ENCODE measurements at places on chromosomes 6 and 20.

DNA sequence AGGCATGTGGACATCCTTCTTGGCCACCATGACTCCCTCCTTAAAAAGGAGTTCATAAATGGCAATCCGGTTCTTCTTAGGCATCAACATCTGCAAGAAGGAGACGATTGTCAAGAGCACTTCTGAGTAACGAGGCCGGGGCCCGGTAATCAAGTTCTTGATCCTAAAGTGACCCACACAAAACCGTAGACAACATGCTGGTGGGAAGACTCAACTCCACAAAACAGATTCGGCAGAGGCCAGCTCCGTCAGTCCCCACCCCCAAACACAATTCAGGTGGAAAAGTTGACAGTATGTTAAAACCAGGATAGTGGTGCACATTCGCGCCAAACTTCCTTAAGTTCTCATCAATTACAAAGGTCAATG is 754 bp downstream of the RPS10 start:
- no peak for DNase-seq

DNA sequence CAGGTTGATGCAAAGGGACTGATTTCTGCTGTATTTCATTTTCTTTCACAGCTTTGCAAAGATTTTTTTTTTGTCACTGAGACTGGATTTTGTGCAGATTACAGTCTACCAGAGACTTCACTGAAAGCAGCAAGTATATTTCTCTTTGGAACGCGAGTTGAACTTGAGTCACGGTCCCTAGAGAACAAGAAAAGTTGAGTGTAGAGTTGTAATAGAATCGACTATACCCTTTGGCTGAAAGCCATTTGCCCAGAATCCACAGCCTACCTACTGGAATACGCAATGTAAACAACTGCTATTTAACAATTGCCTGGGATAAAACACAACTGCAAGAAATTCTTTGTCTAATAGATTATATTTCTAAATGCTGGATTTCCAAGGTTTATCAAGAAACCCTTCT is 520.6 kb downstream of the HDGFL1 start:
- DNase-seq = no peak

- no peak for DNase-seq
Observed at GRCh38 chr20:6269168-6269873, 146.5 kb upstream of the FERMT1 start.

GRCh38 chr20:24379484-24379927 is 89.9 kb upstream of the SYNDIG1 start:
- DNase-seq = no peak

DNA sequence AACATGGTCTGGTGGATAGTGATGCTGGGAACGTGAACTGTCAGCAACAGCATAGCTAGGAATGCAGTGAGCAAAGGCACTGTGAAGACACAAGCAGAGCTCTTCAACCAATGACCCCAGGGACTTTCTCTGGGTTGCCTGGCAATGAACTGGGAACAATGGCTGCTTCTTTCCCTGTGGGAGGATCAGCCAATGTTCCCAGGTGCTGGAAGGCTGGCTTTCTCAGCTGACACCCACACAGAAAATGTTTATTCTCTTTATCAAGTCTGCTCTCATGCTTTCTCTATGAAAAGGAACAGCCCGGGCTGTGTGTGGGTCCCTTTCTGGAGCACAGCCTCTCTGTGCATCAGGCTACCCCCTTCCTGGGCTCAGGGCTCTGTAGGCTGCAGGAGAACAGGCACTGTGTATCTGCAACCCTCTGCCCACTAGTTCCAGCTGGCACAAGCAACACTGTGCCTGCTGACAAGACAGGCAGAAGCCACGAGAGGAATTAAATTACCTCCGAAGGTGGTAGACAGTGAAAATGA is 54.2 kb downstream of the HFE start:
- DNase-seq = no peak

GRCh38 chr20:50715694-50716093 is 15.7 kb upstream of the PARD6B start:
- DNase-seq = no peak

DNA sequence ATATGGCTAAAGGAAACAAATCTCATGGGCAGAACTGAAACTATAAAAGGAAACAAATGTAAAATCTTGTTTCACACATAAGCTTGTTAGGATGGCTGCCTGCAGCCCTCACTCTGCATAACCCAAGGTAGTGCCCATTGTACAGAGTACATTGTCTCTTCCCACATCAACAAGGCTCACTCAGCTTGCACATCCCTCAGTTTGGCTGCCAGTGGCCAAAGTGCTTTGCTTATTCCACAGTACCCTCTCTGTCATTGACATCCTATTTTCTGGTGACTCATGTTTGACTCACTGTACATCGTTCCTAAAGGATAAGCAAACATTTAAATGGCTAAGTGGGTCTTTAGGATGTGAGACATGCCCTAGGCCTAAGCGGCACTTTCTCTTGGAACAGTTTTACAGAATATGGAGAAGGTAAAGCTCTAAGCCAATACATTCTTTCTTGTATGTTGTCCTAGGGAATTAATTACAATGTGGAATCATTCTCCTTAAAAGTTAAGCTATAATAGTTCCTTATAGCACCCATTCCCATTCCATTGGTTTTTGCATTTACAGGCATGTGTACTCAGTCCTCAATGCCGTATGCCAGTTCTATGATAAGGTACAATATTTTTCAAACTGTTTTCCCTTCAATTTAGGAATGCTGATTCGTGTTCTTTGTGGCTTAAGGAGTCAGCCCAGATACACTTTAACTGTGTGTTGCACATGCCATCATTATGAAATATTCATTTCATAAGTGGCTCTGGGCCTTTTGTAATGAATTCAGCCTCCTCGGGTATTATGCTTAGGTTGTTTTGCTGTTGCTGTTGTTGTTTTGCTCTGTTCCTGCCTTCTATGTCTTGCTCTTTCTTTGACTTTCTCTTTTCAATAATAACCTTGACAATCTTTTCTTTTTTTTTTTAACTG is 5.5 kb downstream of the ANKEF1 start:
- DNase-seq = no peak

- DNase-seq = no peak
Observed at GRCh38 chr20:60407938-60408337, 449.7 kb downstream of the CDH26 start.

DNA sequence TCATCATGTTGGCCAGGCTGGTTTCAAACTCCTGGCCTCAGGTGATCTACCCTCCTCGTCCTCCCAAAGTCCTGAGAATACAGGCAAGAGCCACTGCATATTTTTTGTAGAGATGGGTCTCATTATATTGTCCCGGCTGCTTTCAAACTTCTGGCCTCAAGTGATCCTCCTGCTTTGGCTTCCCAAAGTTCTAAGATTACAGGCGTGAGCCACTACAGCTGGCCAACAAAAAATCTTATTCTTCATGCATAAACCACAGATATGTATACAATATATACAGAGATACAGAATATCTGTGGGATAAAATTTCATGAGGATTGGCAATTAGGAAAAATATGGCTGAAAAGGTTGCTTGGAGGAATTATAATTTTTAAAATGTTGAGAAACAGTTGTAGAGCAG is 49.9 kb downstream of the SLC35A1 start:
- no peak for DNase-seq

DNA sequence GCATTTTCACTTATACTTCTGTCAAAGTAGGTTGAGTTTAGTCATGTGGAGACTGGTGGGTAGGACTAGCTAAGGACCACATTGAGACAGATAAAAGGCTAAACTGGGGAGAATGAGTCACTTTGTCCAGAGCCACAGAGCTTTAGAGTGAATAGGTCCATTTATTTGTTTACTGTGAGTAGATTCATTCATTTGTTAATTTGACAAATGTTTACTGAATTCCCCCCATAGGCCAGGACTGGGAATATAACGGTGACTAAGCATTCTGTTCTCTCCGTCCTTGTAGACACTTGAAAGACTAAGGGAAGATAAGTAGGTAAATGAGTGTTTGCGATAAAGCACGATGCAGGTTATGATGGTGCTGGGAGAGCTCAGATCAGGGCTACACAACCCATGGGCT is 699.7 kb upstream of the ID4 start:
- DNase-seq = no peak

DNA sequence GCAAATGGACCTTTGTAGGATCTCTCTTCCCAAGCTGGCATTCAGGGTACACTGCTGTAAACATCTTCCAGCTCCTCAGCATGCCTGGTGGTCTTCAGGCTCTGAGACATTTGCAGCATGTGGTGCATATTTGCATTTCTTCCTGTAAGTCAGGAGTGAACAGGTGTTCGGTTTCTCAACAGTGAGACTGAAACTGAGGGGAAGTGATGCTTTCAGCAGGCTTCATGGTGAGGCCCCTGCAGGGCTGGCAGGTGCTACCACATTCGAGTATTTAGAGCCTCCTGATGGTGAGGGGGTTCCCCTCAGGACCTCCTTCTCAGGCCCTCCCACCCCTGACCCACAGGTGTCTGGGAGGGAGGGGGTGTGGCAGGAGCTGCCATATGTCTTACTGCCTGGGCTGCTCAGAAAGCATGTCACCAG is 15.1 kb downstream of the MYBL2 start:
- DNase-seq = no peak

GRCh38 chr6:12277386-12277785 is 12.8 kb upstream of the EDN1 start:
- DNase-seq = no peak

DNA sequence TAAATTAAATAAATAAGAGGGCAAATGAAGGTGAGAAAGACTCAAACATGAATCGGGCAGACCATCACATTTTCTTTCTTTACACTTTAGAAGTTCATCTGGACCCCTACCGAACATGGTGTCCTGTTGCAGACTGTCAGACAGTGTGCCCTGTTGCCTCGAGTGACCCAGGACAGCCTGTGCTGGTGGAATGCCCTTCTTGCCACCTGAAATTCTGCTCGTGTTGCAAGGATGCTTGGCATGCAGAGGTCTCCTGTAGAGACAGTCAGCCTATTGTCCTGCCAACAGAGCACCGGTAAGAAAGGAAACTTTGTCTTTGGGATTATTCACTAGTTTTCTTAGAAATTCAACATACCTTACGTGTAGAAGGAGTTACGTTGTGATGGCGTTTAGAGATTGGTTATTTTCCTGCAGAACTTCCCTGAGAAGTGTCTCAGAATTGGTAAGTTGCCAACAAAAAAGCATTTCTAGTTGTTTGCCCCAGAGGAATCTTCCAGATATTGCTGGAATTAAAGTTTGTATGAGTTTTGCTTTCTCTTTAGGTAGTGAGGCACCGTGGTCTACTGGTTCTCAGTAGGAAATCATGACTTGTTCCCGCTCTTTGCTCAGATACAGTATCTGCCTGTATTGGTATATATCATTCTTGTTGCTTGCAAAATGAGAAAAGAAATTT is 70.1 kb downstream of the RNF144B start:
- no peak for DNase-seq

GRCh38 chr20:6028818-6029217 is 25.0 kb downstream of the LRRN4 start:
- DNase-seq = no peak

DNA sequence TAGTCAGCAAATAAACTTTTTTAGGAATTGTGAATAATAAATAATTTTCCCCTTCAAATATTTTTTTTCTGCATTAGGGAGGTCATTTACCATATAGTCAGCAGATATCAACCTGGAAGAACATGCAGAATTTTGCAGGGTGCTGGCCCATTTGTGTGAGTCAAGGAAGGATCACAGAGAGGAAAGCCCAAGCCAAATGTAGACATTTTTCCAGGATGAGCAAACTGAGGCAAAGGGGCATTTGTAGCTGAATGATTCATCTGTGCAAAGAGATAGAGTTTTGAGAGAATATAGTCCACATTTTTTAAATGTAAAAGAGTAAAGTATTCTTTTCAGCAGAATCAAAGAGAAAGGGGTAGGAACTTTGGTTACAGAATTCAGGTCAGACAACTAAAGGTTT is 555.5 kb upstream of the MARCKS start:
- DNase-seq = no peak

DNA sequence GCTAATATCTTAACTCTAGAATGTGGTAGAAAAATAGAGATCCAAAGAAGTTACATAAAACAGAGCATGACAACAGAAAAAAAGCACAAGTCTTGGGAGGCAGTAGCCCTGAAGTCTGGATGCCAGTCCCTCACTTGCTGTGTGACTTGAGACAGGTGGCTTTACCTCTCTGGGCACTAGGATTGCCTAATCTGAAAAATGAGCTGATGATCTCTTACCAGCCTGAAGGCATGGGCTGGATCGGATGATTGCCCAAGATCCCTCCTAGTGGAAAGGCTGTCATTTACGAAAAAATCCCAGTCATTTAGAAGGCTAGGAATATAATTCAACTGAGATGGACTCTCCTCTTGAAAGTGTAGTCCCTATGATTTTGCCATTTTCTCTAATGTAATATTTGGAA is 10.9 kb upstream of the GCM1 start:
- DNase-seq = no peak

- DNase-seq = no peak
Observed at GRCh38 chr20:4051413-4052138, 36.2 kb upstream of the RNF24 start.

GRCh38 chr20:40868551-40869217 is 159.9 kb upstream of the TOP1 start:
- DNase-seq = no peak

DNA sequence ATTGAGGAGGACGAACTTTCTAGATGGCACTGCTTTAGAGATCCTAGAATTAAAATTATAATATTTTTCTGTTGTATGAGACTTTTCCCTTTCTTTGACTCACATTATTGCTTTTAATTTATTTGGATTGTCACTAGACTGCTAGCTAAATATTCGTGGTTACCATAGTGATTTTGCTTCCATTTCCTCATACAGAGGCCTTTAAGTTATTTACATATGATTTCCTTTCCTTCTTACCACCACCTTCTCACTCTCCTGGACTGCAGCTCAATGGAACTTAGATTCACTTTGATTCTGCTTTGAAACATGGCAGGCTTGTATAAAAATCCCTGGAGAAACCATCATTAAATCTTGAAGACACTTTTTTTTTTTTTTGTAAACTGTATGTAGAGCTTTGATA is 222.9 kb downstream of the LAMA2 start:
- DNase-seq = no peak

DNA sequence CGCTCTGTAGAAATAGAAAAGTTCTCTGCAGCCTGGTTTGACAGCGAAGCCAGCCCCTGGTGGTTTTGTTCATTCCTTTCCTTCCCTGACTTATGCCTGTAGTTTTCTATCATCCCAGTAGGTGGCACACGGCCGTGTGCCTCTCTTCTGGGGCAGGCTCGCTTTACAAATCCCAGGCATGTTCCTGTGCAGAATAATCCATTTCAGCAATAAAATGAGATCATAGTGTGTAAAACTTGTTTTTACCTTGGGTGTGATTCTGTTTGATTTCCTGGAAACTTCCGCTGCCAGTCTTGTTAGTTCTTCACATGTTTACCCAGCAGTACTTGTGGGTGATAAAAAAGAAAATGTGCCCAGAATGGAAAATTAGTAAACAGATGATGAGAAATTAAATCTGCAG is 7.4 kb upstream of the INSM1 start:
- DNase-seq = no peak

DNA sequence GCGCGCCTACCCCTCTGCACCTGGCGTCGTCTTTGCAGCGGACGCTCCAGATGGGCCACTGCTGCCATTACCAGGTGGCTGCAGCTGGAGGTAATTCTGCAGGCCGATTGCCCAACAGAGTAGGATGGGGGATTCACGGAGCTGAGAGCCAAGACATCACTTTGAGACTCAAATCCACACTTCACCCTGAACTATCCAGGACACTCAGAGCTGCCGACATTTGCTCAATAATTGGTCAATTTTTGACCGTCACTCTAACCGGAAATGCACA is 694.9 kb upstream of the FLRT3 start:
- DNase-seq = no peak

GRCh38 chr6:18293076-18293904 is 29.0 kb upstream of the DEK start:
- no peak for DNase-seq

GRCh38 chr6:21885532-21886114 is 292.1 kb downstream of the SOX4 start:
- peak; percentile 46 for DNase-seq
